Activated T-helper 17 cell treated with anti-CD3 and anti-CD28 coated beads, Interleukin-2, amount 50 U/mL, for 72 hours (primary cell): ENCODE measurements at places on chromosomes 2 and 18. TPM values are rescaled to one million over a fixed set of nuclear protein-coding genes. Genes with fewer than 3 reads are reported as not detected.

GRCh38 chr18:58882686-58883085, 18.0 kb downstream of the ZNF532 start:
- ATAC-seq, result no peak

The HOXD8 gene
- total RNA-seq, result not detected

The DNER gene
- not detected for total RNA-seq

DNA sequence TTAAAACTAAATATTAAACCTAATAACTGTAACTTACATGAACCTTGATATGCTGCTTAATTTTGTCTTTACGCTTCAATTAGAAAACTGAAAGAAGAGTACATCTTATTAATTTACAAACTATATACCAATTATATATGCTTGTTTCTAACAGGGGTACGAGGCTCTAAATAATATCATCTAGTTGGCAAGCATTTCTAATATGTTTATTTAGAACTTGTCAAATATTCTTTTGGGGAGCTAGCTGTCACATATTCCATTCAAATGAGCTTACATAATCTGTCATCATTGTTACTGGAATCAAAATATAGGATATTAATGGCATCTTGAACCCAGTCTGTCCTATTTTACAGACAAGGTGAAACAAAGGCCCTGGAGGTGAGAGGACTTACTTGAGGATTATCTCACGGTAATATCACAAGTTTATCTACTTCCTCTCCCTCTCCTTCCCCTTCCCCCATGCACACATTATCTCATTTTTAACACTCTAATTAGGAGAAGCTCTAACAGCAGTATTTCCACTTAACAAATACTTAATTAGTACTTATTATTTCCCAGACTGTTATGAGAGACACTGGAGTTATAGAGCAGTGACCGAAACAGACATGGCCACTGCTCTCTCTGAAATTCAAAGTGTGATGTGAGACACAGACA, 3.5 kb downstream of the PRKD3 start:
- ATAC-seq, result no peak

The GPR75 gene
- total RNA-seq, result 1.1 TPM

The LYPD6B gene
- not detected for total RNA-seq

GRCh38 chr18:2147476-2148230, 423.7 kb downstream of the METTL4 start:
- no peak for ATAC-seq

DNA sequence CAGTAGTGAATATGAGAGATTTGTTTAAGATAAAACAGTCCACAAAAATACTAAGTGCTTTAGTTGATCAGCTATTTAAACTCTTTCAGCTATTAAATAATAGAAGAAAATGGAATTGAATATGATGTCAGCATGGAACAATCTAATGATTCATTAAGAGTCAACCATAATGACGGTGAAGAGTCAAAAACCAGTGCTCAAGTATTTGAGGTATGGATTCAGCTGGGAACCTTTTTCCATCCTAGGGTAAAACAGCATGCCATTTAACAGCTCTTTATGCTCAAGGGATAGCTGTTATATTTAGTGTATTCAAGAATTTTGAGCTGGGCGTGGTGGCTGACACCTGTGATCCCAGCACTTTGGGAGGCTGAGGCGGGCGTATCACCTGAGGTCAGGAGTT, 29.7 kb downstream of the CARF start:
- ATAC-seq, result no peak

The LYPD6 gene
- total RNA-seq, result not detected

- ATAC-seq, result no peak
These were observed 152.0 kb downstream of the FAM210A start for GRCh38 chr18:13574355-13574754.

DNA sequence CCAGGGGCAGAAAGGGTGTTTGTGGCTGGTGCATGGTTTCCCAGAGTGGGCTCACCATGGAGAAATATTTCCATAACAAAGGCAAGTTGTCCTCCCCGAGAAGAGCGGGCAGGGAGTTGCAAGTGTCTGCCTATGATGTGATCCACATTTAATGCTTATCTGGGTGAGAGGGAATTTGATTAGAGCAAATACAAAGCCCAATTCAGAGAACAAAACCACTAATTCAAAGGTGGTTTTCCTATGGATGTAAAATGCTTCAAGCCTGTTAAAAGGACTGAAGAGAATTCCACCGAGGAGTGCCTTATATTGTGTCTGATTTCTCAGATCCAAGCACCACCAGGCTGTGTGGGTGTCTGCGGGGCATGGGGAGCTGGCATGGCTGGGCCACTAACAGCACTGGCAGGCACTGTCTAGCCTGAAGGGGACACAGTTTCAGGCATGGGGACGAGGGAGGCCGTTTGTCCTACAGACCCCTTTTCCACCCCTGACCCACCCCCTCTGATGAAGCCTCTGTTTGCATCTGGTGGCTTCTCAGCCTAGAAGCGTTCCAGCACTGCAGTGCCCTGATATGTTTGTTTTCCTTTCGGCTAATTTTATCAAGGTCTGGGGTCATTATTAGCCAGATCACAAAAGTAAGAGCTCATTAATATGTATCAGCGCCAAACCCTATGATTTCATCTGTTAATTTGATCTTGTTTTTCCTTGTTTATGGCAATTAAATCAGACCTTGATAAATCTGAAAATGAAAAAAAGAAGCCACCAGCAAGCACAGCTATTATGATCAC, 357.3 kb downstream of the HRH4 start:
- no peak for ATAC-seq

GRCh38 chr2:144475569-144476275, 44.2 kb downstream of the ZEB2 start:
- ATAC-seq, result no peak

DNA sequence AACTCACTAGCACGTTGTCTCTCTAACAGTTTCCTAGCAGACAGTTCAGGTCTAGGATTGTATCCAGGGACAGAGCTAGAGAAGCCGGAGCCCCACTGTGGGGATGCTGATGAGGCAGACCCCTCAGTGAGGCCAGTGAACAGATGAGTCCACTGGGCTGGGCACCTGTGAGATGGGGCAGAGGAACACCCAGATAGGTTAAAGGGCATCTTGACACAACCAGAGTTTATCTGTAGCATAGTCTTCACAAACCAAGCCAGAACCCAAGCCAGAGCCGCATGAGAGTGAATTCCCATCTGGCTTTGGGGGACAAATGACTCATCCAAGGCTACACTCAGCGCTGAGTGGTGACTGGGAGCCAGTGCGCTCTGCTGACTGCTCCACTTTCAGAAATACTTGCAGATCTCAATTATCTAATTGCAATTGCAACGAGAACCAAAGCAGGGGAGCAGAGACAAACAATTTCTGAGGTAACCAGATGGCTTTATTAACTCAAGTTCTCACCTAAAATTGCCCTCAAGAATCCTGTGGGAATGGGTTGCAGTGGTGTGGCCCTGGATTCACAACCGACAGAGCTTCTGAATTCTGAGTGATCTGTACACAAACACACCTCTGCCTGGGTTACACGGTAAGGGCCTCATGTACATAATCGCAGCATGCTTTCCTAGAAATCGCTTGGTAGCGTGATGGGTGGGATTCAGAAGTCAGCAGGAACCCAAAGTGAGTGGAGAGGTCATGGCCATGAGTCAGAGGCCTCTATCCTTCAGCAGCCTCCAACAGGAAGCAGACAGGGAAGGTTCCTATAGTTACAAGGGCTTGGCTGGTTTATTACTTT, 48.7 kb upstream of the MSH2 start:
- no peak for ATAC-seq

DNA sequence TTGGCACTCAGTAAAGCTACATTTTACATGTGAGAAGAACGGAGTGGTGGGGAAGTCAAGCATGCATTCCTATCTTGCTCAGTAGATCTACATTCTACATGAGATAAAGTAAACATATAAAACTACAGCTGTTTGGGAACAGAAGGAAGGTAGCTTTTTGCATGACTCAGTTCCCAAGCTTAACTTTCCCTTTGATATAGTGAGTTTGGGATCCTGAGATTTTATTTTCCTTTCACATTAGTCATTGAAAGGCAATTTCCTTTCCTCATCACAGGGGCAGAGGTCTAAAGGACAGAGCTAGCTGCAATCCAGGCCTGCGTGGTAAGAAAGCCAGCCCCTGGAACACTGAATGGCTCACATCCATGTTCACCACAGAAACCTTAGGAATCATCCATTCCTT, 257.2 kb downstream of the SRBD1 start:
- ATAC-seq, result no peak

The FOXI3 gene
- not detected for total RNA-seq

The LCT gene
- total RNA-seq, result 0.45 TPM

The KLHL41 gene
- total RNA-seq, result not detected

DNA sequence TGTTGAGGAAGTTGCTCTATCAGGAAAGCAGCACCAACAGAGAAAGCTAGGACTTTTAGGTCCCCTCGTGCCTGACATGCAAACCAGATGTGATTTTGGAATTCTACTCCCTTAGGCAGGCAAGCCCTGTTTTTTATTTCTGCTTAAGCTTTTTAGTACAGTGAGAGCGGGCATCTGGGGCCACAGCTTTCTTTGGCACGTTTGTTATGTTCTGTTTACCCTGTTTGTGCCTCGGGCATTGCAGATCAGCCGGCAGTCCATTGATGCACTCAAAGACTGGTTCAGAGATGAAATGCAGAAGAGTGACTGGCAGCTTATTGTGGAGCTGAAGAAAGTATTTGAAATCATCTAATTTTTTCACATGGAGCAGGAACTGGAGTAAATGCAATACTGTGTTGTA, 61.9 kb downstream of the EIF5B start:
- no peak for ATAC-seq

The FBLN7 gene
- 49.9 TPM for total RNA-seq

- ATAC-seq, result no peak
These were observed 46.6 kb downstream of the SLC30A6 start for GRCh38 chr2:32212295-32212694.

- no peak for ATAC-seq
These were observed 17.1 kb downstream of the OSBPL6 start for GRCh38 chr2:178211460-178211859.

The KIAA2012 gene
- not detected for total RNA-seq

The SOX11 gene
- total RNA-seq, result not detected

DNA sequence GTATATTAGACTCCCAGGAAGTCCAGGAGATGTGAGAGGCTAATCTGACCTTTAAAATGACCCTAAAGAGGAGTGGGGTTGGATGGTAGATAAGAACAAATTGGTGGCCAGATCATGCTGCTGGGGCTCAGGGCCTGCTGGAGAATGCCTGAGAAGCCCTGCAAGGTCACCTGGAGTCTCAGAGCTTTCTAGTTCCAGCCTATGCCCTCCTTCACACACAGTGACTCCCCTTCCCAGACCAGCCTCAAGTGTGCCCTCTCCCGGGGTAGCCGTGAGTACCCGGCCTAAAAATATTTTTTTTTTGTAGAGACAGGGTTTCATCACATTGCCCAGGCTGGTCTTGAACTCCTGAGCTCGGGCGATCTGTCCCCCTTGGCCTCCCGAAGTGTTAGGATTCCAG, 44.2 kb upstream of the FZD5 start:
- ATAC-seq, result no peak

The MGAT4A gene
- total RNA-seq, result 99.0 TPM

DNA sequence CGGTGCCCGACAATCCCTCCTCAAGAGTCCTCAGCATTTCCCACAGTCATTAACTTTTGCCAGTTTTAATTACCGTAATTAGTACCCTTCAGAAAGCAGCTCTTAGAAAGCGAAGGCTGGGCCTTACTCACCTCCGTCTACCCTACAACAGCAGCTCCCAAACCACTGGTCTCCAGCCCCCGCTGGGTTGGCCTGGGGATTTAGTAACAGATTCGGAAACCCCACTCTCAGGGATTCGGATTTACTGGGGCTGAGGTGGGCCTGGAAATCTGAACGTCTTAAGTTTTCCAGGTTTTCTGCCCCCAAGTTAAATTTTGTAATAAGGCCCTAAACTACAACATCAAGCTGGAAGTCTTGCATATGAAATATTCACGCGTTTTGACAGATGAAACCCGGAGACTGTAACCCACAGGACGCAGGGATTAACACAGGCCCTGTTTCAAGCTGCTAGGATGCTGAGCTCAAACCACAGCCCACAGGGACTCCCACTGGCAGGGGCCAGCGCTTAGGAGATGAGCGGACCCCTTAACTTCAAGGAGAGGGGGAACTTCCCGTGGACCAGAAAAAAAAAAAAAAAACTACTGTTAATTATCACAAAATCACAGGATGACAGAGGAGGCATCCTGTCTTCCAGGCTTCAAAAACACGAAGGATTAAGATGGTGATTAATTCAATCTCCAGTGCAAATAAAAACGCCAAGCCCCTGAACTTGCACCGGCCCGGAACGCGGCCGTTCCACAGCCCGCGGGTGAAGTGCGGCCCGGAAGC, 985 bp downstream of the ILKAP start:
- ATAC-seq, result no peak

DNA sequence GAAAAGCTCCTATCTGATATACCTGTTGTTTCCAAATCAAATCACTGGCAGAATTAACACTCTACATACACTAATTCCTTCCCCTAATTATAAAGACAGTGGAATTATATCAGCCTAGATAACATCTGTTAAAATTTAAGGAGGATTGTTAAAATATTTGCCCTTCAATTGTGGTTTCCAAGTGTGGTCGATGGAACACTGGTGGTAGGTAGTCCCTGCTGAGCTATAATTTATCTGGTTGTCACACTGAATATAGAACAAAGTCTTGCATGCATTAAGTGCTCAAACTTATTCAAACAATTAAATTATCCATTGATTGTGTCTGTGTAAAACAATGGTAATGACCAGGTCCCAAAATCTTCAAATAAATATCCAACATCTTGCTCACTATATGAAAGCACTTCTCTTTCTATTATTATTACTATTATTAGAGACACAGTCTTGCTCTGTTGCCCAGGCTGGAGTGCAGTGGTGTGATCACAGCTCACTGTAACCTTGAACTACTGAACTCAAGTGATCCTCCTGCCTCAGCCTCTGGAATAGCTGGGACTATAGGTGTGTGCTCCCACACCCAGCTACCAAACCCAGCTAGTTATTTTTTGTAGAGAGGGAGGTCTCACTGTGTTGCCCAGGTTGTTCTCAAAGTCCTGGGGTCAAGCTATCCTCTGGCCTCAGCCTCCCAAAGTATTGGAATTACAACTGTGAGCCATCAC, 12.0 kb downstream of the CDH2 start:
- no peak for ATAC-seq

The GKN2 gene
- total RNA-seq, result not detected

DNA sequence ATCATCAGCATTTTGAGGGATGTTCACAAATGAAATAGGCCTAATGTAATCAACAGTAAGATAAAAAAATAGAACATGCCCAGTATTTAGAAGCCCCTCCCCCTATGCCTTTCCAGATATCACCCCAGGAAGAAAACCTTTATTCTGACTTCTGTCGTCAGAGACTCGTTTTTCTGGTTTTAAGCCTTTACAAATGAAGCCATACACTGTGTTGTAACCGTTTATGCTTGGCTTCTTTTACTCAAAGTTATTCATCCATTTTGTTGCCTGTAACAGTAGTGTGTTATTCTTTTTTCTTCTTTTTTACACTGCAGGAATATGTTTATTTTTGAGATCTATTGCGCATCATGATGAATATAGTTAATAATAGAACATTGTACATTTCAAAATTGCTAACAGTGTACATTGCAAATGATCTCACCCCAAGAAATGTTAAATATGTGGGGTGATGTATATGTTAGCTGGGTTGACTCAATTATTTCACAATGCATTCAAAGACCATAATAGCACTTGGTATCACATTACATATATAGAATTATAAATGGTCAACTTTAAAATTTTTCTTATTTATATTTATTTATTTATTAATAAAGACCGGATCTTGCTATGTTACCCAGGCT, 28.1 kb upstream of the PNPT1 start:
- no peak for ATAC-seq
